ENCODE measurements at places on chromosomes 7 and 10.

DNA sequence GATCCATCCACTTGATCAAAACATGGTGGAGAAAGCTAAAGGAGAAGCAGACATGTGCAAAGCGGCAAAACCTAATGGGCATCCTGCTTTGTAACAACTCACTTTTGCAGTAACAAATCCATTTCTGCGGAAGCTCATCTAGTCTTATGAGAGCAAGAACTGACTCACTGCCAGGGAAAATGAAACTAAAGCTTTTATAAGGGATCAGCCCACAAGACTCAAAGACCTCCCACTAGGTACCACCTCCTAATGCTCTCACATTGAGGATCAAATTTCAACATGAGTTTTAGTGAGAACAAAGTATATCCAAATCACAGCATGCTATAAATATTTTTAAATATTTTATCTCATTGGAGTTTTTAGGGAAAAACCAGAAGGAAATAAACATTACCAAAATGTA is 120.1 kb upstream of the GNAI1 start:
- no peak for DNase-seq

- DNase-seq: no peak
Measured at GRCh38 chr7:24755541-24756407, 1.5 kb downstream of the GSDME start.

DNA sequence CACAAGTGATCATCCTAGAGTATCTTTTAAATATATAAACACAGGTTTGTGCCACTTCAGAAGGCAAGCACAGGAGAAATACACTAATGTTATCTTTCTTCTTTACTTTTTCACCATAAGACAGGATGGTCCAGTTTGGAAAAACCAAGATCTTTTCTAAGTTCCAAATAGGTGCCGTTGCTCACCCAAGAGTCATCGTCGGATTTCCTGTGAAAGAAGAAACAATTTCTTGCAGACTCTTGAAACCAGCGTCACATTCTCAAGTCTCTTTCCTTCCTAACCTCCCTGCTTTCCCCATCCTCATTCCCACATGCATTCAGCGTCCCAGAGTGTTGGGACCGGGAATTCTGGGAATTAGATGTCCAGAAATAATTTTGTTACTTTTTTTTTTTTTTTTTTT is 42.8 kb upstream of the GSDME start:
- DNase-seq: no peak

- no peak for DNase-seq
Measured at GRCh38 chr7:16933296-16934279, 51.8 kb upstream of the AGR3 start.

GRCh38 chr7:149624006-149624405 is 126.4 kb upstream of the ZNF746 start:
- no peak for DNase-seq

DNA sequence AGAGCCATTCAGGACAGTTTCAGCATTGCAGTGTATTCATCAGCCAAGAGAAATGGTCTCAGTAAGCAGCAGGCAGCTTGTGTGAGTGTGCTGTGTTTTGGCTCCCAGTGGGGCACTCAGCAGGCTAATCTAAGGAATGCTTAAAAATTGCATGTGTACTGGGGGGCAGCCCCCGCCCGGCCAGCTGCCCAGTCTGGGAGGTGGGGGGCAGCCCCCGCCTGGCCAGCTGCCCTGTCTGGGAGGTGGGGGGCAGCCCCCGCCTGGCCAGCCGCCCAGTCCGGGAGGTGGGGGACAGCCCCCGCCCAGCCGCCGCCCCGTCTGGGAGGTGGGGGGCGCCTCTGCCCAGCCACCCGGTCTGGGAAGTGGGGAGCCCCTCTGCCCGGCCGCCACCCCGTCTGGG is 116.2 kb downstream of the GRID1 start:
- no peak for DNase-seq

DNA sequence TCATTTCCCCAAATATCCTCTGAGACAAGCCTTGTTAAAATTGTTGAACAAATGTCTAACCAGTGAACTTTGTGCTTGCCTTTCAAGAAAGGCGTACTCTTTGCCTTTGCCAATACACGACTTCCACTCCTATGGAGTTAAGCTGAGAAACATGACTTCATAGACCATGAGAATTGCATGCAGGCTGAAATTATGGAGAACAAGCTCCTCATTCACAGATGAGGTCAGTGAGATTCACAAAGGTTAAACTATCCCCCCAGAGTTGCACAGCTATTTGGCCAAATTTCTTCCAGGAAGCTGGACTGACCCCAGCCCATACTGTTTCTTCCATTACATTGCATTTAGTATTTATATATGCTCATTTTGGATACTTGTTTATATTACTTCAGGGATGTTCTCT is 221.4 kb upstream of the SEMA3C start:
- no peak for DNase-seq

DNA sequence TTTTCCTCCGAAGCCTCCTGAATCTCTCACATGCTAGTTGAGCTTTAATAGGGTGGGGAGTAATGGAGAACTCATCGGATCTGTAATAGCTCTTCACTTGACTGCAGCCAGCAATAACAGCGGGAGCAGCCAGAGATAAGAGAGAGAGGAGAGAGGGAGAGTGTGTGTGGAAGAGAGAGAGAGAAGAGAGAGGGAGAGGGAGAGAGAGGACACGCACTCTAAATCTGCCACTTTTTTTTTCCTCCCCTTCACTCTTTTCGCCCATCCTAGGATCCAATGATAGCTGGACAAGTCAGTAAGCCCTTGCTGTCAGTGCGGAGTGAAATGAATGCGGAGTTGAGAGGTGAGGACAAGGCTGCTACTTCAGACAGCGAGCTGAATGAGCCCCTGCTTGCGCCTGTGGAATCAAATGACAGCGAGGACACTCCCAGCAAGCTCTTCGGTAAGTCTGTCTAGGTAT is 107.9 kb downstream of the POU6F2 start:
- no peak for DNase-seq

GRCh38 chr10:3025026-3025683 is 42.2 kb upstream of the PFKP start:
- DNase-seq: no peak

- DNase-seq: no peak
Measured at GRCh38 chr10:100109670-100110069, 28.0 kb upstream of the CPN1 start.

- no peak for DNase-seq
Measured at GRCh38 chr7:42687211-42688055, 224.4 kb downstream of the C7orf25 start.

DNA sequence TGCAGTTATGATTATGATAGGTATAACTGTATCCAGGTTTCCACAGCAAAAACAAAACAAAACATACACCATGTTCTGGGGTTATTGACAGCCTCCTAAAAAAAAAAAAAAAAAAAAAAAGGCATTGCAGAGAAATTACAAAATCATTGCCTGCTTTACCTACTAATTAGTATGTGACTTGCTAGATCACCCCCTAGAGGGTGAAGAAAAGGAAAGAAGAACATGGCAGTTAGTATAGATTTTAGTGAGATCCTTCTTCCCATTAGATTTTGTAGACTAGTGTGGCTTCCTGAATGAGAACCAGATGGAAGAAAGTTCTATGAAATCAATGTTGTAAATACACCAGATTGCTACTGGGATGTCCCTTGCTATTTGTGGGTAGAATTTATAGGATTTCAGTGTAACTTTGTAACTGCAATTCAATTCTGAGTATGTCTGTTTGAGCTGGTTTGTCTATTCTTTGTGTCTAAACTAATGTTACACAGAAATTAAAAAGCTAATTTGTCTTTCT is 24.0 kb upstream of the AGBL3 start:
- DNase-seq: no peak

DNA sequence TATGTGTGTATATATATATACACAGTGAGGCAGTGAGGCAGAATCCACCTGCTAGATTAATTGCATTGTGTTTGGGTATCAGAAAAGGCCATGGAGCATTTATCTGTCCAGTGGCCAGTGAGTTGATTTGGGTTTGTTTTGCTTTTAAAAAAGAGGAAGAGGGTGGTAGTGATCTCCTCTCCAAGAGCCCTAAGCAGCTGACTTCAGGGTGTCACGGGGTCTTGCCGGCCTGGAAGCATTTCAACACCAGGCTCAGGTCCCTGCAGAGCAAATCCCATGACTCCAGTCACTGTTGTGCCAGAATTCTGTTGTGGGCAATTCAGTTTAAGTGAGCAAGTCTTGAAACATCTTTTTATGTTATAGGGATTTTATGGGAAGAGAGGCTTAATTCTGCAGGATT is 30.6 kb upstream of the GPNMB start:
- no peak for DNase-seq

- DNase-seq: no peak
Measured at GRCh38 chr10:98433881-98434732, 12.6 kb downstream of the HPS1 start.

DNA sequence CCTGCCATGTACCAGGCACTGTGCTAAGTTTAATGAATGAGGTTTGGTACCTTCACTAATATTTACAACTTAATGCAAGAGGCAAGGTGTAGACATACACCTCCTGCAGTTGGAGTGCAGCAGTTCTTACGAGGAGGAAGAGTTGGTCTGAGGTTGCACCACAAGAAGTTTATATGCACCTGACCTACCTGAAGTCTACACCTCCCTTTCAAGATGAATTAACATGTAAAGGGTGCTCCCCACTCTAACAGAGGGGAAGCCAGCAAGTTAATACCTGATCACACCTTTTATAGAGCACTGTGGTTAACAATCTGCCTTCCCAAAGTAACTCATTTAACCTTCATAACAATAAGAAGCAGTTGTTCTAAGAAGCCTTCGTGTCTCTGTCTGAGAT is 120.0 kb downstream of the LYZL1 start:
- DNase-seq: no peak

GRCh38 chr7:158956805-158957509 is 100.6 kb downstream of the DYNC2I1 start:
- no peak for DNase-seq

DNA sequence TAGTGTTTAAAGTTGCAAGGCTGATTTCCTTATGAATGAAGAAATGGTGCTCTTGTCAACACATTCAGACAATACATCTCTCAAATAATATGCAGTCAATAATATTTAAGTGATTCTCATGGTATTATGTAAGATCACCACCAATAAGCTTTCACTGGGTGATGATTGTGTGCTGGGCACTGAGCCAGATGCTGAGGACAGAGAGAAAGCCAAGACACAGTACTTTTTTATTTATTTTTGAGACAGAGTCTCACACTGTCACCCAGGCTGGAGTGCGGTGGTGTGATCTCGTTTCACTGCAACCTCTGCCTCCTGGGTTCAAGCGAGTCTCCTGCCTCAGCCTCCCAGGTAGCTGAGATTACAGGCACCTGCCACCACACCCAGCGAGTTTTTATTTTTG is 130.6 kb upstream of the LSM8 start:
- DNase-seq: no peak

DNA sequence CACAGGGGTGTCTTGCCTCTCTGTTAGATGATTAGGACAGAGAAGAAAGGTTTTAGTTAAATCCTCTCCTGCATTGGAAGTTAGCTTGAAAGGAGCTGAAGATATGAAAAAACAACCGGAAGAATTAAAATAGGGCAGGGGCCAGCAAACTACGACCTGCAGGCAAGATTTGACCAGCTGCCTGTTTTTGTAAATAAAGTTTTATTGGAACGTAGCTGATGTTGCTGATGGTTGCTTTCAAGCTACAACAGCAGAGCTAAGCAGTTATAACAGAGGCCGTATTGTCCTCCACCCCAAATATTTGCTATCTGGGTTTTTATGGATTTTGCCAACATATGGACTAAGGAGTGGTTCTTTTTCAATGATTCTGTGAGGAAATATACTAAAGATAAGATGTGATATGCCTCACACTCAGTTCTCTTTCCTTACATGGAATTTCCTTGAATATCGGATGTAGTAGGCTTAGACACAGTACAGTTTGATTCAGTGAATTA is 568.8 kb downstream of the PHTF2 start:
- no peak for DNase-seq

DNA sequence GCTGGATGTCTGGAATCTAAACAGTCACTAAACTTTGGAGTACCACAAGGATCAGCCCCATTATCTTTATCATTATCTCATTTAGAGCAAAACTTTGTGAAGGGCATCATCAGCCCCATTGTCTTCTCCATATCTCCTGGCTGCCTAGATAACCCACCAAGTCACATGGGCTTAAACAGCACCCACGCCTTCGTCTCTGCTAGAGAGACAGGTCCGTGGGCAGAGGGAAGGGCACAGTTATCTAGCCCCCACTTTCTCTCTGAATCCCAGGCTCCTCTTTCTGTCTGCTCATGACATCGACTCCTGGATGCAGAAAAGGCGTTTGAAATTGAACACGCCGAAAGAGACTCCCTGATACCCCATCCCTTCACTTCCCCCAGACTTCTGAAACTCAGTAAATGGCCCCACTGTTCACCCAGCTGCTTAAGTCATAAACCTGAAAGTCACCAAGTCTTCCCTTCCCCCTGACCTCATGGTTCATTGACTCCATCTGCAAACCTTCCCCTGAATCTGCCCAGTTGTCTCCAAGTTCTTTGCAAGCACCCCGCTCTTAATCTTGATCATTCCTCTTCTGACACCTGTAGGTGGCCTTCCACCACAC is 20.9 kb upstream of the PARD3 start:
- no peak for DNase-seq

DNA sequence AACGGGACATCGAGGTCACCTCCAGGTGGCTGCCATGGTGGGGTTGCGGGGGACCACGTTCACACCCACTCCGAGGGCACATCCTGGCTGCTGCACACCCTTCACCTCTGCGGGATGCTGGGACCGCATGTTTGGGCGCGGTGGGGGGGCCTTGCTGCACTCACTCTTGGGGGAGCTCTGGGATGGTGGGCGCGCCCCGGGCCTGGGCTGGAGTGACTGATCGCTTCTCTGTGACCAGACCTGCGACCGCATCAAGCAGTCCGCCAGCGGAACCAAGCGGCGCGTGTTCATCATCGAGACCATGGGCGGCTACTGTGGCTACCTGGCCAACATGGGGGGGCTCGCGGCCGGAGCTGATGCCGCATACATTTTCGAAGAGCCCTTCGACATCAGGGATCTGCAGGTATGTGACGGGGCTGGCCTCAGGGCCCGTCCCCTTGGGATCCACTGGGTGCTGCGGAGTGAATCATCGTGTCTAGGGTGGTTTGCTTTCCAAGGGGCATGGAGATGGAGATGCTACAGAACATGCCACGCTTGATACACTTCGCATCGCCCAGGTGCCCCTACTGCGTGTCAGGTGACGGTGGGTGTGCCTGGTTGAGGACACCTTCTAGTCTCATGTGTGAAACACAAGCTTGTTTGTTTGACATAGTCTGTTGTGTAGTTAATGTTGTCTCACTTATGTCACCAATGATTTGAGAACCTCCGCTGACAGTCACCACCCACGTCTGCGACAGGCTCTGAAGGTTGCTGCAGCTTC is 42.8 kb downstream of the PITRM1 start:
- no peak for DNase-seq

GRCh38 chr7:33410266-33410665 is 280.9 kb downstream of the BBS9 start:
- DNase-seq: no peak

DNA sequence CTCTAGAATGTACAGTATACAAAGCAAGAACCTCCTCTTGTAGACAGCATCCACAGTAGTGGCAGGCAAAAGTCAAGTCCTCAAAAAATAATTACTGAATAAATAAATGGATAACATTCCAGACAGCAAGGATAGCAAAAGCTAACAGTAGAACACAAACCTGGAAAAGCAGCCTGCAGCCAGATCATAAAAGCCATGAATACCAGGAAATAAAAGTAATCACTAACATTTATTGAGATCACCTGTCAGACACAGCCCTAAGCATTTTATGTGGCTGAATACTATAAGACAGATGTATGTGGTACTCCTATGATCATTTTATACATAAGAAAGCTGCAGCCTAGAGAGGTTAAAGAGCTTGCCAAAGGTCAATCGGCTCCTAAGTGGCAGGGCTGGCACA is 34.0 kb downstream of the CUL2 start:
- DNase-seq: no peak

All from cortex of kidney (tissue), 1 donor.